Hindlimb muscle (tissue), 1 donor: ENCODE measurements at places on chromosomes 7 and 10.
A peak's percentile ranks its signal among the peaks of the same experiment; 100 is the strongest.

GRCh38 chr7:40721342-40721949 is 586.6 kb downstream of the SUGCT start:
- no peak for DNase-seq

GRCh38 chr10:47325303-47326291 is 3.3 kb downstream of the GDF2 start:
- DNase-seq, result no peak

GRCh38 chr10:132110111-132110521 is 44.4 kb downstream of the JAKMIP3 start:
- DNase-seq, result peak; percentile 59

GRCh38 chr10:78023741-78024140 is 5.6 kb downstream of the POLR3A start:
- no peak for DNase-seq

- no peak for DNase-seq
These were observed 88.4 kb upstream of the SAMD8 start for GRCh38 chr10:75023074-75023473.

DNA sequence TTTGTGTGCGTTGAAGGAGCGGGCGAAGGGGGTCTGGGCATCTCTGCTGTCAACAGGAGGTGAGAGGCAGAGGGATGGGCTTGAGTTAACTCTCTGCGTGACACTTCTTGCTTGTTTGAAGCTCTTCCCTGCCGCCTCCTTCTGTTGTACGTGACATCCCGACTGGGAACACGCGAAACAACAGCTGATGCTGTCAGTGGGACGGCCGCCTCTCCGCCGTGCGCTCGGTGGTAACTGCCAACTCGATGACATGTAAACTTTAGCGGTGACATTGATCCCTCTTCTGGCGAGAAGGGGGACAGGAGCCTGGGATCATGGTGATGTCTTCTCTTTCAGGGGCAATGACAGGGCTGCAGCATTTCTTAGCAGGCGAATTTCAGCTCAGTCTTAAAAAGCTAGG is 394.5 kb downstream of the TYW1 start:
- no peak for DNase-seq

DNA sequence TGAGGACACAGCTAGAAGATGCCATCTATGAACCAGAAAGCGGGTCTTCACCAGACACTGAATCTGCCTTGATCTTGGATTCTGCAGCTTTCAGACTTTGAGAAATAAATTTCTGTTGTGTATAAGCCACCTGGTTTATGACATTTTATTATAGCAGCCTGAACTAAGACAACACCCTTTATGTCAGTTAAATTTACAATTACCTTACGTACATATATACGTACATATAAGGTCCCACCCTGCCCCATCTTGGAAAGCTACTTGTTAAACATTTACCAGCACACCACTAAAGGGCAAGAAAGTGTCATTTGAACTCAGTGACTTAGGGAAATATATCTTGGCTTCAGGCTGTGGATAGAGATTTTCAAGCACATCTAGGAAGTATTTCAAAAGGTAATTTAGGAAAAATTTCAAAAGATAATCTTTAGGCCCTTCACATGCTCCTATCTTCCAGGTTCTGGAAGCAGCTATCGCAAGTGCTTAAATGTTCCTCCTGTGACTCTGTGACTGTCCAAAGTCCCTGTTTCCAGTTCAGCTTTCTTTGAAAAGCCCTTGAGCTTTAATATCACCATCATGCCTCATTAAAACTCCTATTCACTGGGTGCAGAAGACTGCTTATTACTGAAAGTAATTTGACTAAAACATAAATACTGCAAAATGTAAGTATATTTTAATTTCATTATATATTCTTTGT is 9.6 kb upstream of the SRI start:
- no peak for DNase-seq

DNA sequence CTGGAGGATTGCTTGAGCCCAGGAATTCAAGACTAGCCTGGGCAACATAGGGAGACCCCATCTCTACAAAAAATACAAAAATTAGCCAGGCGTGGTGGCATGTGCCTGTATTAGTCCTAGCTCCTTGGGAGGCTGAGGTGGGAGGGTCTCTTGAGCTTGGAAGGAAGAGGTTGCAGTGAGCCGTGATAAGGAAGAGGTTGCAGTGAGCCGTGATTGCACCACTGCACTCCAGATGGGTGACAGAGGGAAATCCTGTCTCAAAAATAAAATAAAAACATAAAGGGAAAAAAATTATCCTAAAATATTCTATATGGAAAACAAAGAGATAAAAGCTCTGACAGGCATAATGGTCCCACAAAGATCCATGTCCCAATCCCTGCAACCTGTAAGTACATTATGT is 87.9 kb upstream of the KAT6B start:
- no peak for DNase-seq

GRCh38 chr7:96346293-96346953 is 24.5 kb upstream of the SLC25A13 start:
- no peak for DNase-seq

DNA sequence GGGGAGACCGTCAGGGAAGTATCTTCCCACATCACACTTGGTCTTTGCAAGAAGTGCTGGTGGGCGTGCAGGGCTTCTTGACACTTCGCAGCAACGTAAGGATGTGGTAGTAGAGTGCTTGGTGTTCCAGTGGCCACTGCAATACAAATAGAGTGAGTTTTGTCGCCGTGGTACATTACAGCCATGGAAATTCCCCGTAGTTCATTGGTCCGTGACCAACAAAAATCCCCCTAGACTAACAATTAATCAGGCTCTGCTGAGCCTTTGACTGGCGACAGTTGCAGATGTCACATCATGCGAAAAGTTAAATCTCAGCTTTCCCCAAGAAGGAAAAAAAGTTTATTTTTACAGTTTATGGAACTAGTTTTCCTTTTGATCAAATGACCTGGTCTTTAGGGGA is 134.7 kb downstream of the MGMT start:
- no peak for DNase-seq

- peak; percentile 48 for DNase-seq
These were observed 135.1 kb downstream of the NRBF2 start for GRCh38 chr10:63268149-63268797.

DNA sequence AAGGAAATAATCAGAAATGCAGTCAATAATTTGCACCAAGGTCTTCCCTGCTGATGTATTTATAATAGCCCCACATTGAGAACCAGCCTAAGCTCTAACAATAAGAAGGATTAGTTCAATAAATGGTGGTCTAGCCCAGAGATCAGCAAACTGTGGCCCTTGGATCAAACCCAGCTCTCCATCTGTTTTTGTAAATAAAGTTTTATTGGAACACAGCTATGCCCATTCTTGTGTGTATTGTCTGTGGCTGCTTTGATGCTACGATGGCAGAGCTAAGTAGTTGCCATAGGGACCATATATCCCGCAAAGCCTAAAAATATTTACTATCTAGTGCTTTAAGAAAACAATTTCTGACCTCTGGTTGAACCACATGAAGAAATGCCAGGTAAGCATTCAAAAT is 154.9 kb downstream of the EMX2 start:
- DNase-seq, result no peak

DNA sequence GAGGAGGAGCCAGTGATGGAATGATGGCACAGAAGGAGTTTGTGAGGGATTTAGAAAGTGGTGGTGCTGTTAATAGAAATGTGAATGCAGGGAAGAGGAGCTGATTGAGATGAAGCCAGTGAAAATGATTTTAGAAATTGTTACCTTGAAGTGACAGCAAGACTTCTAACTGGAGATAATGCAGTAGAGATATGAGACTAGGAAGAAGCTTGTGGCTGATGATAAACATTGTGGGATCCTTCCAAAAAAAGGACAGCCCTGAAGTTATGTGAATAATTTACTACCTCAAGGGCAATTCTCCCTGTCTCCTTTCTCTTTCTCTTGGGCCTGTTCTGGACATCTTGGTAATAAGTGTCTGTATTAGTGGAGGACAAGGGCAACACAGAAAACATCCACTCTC is 138.6 kb downstream of the LSMEM1 start:
- no peak for DNase-seq

DNA sequence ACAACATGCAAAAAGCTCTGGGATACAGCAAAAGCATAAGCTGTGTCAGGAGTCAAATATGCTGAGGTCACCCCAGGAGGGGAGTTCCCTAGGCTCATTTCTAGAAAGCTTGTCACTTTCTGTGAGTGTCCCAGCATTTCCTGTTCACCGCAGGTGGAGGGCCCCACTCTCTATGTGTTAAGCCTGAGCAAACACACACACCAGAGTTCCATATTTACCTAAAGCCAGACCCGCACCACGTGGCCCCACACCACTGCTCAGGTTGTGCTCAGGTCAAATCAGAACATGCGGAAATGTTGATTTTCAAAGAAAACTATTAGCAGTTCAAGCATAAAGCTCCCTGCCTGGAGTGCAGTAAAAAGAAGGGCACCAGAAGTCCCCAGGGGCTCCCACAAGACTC is 259.6 kb upstream of the PPP2R2D start:
- no peak for DNase-seq
